Naive B cell (primary cell): ENCODE measurements at places on chromosomes 7 and 10. TPM values are rescaled to one million over a fixed set of nuclear protein-coding genes. Genes with fewer than 3 reads are reported as not detected.

The KIN gene
- polyA plus RNA-seq = 6.4 TPM

The ZNF212 gene
- 4.1 TPM for polyA plus RNA-seq

The CELF2 gene
- 127 TPM for polyA plus RNA-seq

The POLR2J3 gene
- polyA plus RNA-seq = 21.7 TPM

The TMEM196 gene
- not detected for polyA plus RNA-seq

The FKBP9 gene
- polyA plus RNA-seq = 0.77 TPM

The SLC26A3 gene
- not detected for polyA plus RNA-seq

The FBXO24 gene
- polyA plus RNA-seq = not detected

The CCL24 gene
- polyA plus RNA-seq = not detected

GRCh38 chr10:100773646-100774045, 28.3 kb downstream of the PAX2 start:
- H3K4me3 ChIP-seq = no peak overlapping the region
- H3K36me3 ChIP-seq = no peaks in the 10 kb centered on the region
- DNase-seq = no peak
- H3K27me3 ChIP-seq = peaks cover 55% of the 10 kb centered on the region
- no peaks in the 10 kb centered on the region for H3K4me1 ChIP-seq

GRCh38 chr10:7186387-7187018, 224.3 kb downstream of the SFMBT2 start:
- H3K36me3 ChIP-seq = peaks cover 33% of the 10 kb centered on the region
- H3K4me3 ChIP-seq = no peak overlapping the region
- no peak overlapping the region for H3K27ac ChIP-seq
- peaks cover 48% of the 10 kb centered on the region for H3K4me1 ChIP-seq
- DNase-seq = no peak

DNA sequence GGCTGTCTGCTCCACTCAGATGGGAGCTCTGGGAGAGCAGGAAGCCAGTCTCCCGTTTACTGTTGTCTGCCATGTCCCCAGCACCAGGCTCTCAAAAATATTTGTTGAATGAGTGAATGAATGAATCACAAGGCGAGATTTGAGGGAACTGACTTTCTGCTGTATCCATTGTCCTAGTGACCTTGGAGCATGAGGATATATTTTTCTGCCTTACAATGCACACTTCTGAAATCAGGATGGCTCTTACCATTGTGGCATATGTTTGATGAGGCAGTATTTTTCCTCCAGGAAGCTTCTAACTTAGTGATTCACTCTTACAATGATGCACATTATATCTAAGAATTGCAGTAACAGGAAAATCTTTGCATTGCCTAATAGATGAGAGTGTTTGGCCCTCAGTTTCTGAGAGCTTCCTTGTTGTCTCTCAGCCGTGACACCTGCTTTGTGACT, 136.4 kb downstream of the RPS24 start:
- no peak overlapping the region for H3K4me3 ChIP-seq
- no peaks in the 10 kb centered on the region for H3K4me1 ChIP-seq
- no peak overlapping the region for H3K27ac ChIP-seq
- H3K27me3 ChIP-seq = peaks cover 5% of the 10 kb centered on the region
- no peak for DNase-seq

GRCh38 chr10:10942441-10942840, 75.2 kb upstream of the CELF2 start:
- H3K27ac ChIP-seq = no peak overlapping the region
- no peak for DNase-seq
- peaks cover 21% of the 10 kb centered on the region for H3K27me3 ChIP-seq
- peaks cover 6% of the 10 kb centered on the region for H3K36me3 ChIP-seq

- H3K36me3 ChIP-seq = no peaks in the 10 kb centered on the region
- H3K4me3 ChIP-seq = peak overlapping the region; percentile 82
- no peak for DNase-seq
Measured at GRCh38 chr10:71771821-71772617, 1.3 kb downstream of the VSIR start.

GRCh38 chr10:4941540-4942330, 21.5 kb upstream of the AKR1C1 start:
- H3K4me1 ChIP-seq = no peaks in the 10 kb centered on the region
- H3K4me3 ChIP-seq = no peak overlapping the region
- no peaks in the 10 kb centered on the region for H3K27me3 ChIP-seq
- H3K36me3 ChIP-seq = no peaks in the 10 kb centered on the region

DNA sequence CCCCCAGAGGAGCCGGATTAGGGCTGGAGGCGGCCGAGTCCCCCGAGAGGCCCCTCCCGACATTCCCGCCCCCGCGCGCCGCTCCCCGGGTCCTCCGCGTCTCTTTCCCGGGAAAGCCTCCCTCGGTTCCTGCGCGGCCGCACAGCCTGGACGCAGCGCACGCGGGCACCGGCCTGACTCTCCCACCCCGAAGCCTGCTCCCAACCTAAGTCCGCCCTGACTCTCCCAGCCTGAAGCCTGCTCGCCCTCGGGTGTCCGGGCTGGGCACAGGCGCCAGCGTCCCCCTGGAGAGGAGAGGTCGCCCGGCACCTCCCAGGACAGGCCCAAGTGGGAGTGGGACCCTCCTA, 441 bp upstream of the VENTX start:
- H3K27me3 ChIP-seq = no peaks in the 10 kb centered on the region
- no peak overlapping the region for H3K27ac ChIP-seq
- H3K4me3 ChIP-seq = peak overlapping the region; percentile 82
- peaks cover 34% of the 10 kb centered on the region for H3K4me1 ChIP-seq
- no peak for DNase-seq

DNA sequence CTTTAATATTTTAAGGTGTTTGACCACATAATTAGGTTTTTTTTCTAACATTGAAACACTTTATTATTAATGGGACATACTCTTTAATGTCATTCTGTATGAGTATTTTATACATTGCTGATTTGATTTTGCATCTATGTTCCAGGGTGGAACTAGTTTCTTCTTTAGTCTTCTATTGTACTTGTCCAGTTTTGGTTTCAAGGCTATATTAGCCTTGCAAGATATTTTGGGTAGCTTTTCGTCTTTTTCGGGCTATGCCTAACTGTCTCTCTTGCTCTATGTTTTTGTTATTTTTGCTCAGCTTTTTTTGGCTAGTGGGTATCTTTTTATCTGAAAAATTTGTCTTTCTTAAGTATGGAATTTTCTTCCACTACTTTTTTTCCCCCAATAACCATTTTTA, 38.7 kb upstream of the MKX start:
- DNase-seq = no peak
- peaks cover 16% of the 10 kb centered on the region for H3K27me3 ChIP-seq
- H3K4me1 ChIP-seq = no peaks in the 10 kb centered on the region
- peaks cover 7% of the 10 kb centered on the region for H3K36me3 ChIP-seq
- H3K27ac ChIP-seq = no peak overlapping the region

DNA sequence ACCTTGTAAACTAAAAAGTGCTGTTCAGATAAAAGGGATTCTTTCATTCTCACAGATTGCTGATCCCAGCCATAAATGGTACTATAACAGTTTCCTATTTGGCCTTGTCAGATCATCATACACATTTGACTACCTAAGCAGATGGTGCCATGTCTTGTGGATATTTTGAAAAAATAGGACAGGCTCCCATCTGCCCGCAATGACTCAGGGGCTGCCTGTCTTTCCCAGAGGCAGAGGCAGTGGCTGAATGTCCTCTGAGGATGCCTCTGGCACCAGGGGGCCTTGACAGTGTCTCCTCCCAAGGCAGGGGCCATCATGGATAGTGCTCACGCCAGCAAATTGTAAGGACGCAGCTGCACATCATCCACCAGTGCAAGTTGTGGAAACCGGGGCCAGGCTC, 323.0 kb upstream of the PODXL start:
- peaks cover 15% of the 10 kb centered on the region for H3K27me3 ChIP-seq
- no peaks in the 10 kb centered on the region for H3K36me3 ChIP-seq
- H3K27ac ChIP-seq = no peak overlapping the region
- H3K4me3 ChIP-seq = no peak overlapping the region
- no peaks in the 10 kb centered on the region for H3K4me1 ChIP-seq
- no peak for DNase-seq

- no peak overlapping the region for H3K4me3 ChIP-seq
- no peak overlapping the region for H3K27ac ChIP-seq
- H3K27me3 ChIP-seq = no peaks in the 10 kb centered on the region
- DNase-seq = no peak
- no peaks in the 10 kb centered on the region for H3K36me3 ChIP-seq
Measured at GRCh38 chr7:12648704-12649261, 38.6 kb upstream of the ARL4A start.

- no peak overlapping the region for H3K27ac ChIP-seq
- no peak for DNase-seq
- H3K4me3 ChIP-seq = no peak overlapping the region
- no peaks in the 10 kb centered on the region for H3K4me1 ChIP-seq
Measured at GRCh38 chr7:117435475-117436043, 8.3 kb upstream of the ASZ1 start.

DNA sequence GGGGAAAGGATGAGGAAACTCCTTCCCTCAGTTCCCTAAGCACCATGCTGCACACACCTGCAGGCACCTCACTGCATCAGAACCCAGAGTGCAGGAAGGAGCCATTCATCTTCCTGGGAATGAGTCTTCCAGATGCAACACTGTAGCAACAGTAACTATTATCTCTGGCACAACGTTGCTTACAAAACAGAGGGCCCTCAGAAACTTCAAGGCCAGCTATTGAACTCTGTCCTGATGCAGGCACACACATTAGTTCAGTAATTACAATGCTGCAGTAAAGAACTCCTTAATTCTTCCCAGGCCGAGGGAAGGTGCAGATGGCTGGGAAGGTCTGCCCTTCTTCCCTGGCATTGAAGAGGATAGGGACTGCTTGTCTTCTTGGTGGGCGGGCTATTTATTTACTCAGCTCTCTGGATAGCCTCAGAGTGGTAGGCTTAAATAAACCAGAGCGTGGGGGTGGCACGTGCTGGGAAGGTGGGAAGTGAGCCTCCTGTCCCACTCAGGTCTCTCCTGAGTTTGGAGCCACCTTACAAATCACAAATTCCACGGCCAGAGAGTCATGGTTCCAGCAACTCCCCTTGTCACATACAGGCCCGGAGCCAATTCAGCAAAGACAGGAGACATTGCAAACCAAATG, 125.1 kb upstream of the JCAD start:
- peaks cover 11% of the 10 kb centered on the region for H3K4me1 ChIP-seq
- no peaks in the 10 kb centered on the region for H3K27me3 ChIP-seq
- DNase-seq = no peak
- no peak overlapping the region for H3K4me3 ChIP-seq
- no peaks in the 10 kb centered on the region for H3K36me3 ChIP-seq
- H3K27ac ChIP-seq = no peak overlapping the region

GRCh38 chr7:150430465-150431085, 19.9 kb upstream of the GIMAP8 start:
- H3K27ac ChIP-seq = no peak overlapping the region
- no peak for DNase-seq
- peaks cover 25% of the 10 kb centered on the region for H3K27me3 ChIP-seq
- H3K4me3 ChIP-seq = no peak overlapping the region
- peaks cover 47% of the 10 kb centered on the region for H3K4me1 ChIP-seq

DNA sequence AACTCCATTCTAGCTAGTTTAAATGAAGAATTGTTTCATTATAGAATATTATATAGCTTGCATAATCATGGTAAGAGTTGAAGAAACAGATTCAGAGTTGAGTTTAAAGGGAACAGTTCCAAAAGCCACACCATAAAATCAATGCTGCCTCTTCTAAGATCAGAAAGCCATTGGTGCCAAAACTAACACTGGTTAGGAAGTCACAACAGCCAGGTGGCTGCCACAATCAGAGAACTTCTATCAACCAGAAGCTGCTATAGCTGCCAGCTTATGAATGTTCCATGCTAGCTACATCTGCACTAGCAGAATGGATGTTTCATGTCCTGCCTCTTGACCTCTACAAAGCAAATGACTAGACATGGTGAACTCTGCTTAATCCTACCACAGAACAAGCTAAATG, 583.1 kb upstream of the LRRN3 start:
- H3K36me3 ChIP-seq = no peaks in the 10 kb centered on the region
- H3K27ac ChIP-seq = no peak overlapping the region
- H3K4me1 ChIP-seq = no peaks in the 10 kb centered on the region
- no peaks in the 10 kb centered on the region for H3K27me3 ChIP-seq
- no peak overlapping the region for H3K4me3 ChIP-seq

- no peaks in the 10 kb centered on the region for H3K27me3 ChIP-seq
- no peaks in the 10 kb centered on the region for H3K36me3 ChIP-seq
- H3K27ac ChIP-seq = no peak overlapping the region
- no peak for DNase-seq
- H3K4me3 ChIP-seq = no peak overlapping the region
Measured at GRCh38 chr7:23380556-23380955, 81.4 kb downstream of the MALSU1 start.

- no peak overlapping the region for H3K27ac ChIP-seq
- no peaks in the 10 kb centered on the region for H3K36me3 ChIP-seq
- no peak overlapping the region for H3K4me3 ChIP-seq
Measured at GRCh38 chr10:76085817-76086167, 654.4 kb downstream of the LRMDA start.

DNA sequence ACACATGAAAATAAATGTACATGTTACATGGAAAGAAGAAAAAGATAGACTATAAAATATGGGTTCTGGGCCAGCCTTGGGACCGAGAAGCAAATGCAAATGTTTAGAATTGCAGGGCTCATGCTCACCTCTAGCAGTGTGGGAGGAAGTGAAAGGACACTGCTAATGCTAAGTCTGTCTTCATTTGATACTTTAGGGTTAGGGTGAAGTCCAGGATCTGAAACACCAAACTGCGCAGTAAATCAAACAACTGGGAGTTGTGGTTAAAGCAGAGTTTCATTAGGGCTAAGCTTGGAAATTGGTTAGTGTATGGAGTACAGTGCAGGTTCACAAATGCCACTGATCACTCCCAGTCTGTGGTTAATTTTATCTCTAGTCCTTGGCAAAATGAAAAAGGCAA, 73.2 kb upstream of the PDK4 start:
- no peak overlapping the region for H3K4me3 ChIP-seq
- no peak overlapping the region for H3K27ac ChIP-seq
- no peaks in the 10 kb centered on the region for H3K27me3 ChIP-seq
- H3K36me3 ChIP-seq = no peaks in the 10 kb centered on the region
- no peaks in the 10 kb centered on the region for H3K4me1 ChIP-seq

GRCh38 chr10:102870221-102870620, 951 bp downstream of the AS3MT start:
- peaks cover 41% of the 10 kb centered on the region for H3K27me3 ChIP-seq
- H3K27ac ChIP-seq = no peak overlapping the region
- H3K4me1 ChIP-seq = peaks cover 14% of the 10 kb centered on the region
- peak overlapping the region; percentile 49 for H3K4me3 ChIP-seq
- DNase-seq = no peak
- H3K36me3 ChIP-seq = peaks cover 7% of the 10 kb centered on the region

GRCh38 chr7:6419310-6419773, 28.4 kb downstream of the DAGLB start:
- no peak overlapping the region for H3K4me3 ChIP-seq
- DNase-seq = no peak
- no peaks in the 10 kb centered on the region for H3K27me3 ChIP-seq
- no peaks in the 10 kb centered on the region for H3K36me3 ChIP-seq
- H3K27ac ChIP-seq = no peak overlapping the region

DNA sequence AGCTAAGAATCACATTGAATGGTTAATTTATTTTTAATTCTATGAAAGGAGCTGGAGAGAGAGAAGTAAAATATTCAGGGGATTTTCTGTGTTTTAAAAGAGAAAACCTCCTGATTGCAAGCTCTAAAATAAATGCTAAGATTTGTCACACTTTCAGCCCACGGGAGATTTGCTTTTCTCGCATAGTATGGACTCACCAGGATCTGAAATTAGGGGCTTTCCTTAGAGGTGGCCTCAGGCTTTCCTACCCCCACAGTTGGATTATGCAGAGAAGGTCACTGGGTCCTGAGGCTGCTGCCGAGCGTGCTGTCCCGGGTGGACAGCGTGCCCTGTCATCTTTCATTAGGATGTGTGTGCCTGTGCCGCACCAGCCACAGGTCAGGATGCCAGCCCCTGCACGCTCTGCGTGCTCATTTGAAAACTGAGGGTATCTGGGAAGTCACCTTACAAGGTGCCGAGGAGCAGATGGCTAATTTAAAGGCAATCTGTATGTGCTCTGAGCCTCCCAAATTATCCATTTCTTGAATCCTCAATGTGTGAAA, 258.8 kb downstream of the CELF2 start:
- no peak overlapping the region for H3K4me3 ChIP-seq
- H3K4me1 ChIP-seq = peaks cover 21% of the 10 kb centered on the region
- DNase-seq = no peak
- no peaks in the 10 kb centered on the region for H3K27me3 ChIP-seq
